Fibroblast of lung (primary cell): ENCODE measurements at places on chromosomes 1 and 21.
A peak's percentile ranks its signal among the peaks of the same experiment; 100 is the strongest.

- no peak for DNase-seq
These were observed 1.4 kb upstream of the ARHGEF2 start for GRCh38 chr1:155979597-155980343.

GRCh38 chr21:27426196-27426595, 459.3 kb upstream of the ADAMTS5 start:
- no peak for DNase-seq

DNA sequence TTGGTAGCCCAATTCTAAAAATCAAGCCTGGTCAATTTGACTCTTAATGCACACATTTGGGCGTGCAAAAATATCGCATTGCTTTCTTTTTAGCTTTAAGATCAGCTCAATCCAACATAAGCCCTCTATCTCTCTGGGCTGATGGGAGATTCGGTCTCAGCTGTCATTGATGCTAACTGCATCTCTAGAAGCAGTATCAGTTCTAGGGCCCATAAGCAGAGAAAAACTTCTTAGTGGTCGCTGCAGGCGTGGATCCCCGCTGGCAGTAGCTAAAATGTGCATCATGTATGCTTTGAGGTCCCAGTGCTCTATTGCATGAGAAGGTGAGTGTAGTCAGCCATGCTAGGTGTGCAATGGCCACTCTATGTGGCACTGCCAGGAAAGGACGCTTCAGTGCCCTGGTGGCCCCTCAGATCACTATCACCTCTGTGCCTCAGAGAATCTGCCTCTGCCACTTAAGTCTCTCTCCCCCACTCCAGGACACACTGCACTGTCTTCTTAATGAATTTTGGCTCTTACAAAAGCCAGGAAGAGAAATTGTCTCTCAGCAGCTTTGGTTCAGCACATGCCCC, 79.7 kb upstream of the GADD45A start:
- no peak for DNase-seq

- DNase-seq, result no peak
These were observed 172.6 kb downstream of the CHRM3 start for GRCh38 chr1:239558991-239559390.

GRCh38 chr1:37932759-37933158, 14.1 kb downstream of the INPP5B start:
- DNase-seq, result peak; percentile 59

DNA sequence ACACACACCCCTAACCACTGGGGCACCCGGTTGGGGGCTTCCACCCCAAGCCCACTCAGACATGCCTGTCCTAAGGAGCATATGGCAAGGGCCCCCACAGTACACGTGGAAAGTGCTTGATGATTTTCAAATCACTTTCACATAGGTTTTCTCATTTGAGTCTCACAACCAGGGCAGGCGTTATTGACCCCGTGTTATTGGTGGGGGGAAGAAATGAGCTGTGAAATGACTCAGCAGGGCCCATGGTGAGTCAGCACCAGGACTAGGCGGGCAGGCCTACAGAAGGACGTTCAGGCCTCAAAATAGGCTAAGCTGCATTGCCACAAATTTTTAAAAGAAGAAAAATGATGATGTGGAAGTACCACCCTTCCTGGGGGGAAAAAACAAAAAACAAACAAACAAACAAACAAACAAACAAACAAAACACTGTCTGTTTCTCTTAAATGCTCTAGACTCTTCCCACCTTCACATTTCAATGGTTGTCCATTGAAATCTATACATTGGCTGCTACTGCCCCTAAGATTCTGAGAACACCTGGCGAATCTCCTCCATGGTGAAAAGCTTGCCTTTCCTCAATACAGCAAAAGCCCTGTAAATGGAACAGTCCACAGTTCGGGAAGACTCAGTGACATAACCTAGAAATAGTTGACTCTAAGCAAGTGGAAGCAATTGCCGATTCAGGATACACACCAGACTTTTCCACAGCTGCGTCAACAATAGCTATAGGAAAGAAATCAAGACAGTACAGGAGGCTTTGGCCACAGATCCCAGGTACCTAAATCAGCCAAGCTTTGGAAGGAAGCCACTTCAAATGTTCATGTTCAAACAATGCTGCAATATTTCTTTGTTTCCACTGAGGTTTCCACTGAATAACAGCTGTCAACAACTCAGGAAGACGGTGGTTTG, 234.7 kb downstream of the TOMM20 start:
- DNase-seq, result peak; percentile 85

DNA sequence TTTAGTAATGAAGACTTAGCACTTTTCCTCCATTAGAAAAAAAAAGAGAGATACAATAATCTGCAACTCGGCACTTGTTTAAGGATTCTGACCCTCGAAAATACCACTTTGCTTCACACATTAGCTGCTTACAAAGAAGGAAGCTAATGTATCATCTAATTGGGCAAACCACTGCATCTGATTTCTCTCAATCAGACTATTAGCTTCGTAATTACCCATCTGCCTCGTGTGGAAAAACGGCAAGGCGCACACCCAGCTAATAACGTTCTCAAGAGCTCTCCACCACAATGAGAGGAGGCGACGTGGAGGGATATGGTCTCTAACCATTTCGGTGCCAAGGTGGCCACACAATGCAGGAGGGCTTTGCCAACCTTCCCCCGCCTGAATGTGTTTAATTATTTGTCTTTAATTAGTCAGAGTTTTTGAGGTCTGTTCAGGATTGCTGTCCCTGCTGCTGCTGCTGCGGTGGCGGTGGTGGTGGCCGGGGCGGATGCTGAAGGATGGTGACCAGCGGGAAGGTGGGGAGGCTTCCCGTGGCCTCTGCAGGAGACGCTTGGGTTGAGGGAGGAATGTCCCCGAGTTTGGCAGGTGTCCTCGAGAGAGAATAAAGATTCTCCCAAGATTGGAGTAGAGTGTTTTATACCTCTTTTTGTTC, 374.5 kb downstream of the RPS6KC1 start:
- DNase-seq, result no peak

DNA sequence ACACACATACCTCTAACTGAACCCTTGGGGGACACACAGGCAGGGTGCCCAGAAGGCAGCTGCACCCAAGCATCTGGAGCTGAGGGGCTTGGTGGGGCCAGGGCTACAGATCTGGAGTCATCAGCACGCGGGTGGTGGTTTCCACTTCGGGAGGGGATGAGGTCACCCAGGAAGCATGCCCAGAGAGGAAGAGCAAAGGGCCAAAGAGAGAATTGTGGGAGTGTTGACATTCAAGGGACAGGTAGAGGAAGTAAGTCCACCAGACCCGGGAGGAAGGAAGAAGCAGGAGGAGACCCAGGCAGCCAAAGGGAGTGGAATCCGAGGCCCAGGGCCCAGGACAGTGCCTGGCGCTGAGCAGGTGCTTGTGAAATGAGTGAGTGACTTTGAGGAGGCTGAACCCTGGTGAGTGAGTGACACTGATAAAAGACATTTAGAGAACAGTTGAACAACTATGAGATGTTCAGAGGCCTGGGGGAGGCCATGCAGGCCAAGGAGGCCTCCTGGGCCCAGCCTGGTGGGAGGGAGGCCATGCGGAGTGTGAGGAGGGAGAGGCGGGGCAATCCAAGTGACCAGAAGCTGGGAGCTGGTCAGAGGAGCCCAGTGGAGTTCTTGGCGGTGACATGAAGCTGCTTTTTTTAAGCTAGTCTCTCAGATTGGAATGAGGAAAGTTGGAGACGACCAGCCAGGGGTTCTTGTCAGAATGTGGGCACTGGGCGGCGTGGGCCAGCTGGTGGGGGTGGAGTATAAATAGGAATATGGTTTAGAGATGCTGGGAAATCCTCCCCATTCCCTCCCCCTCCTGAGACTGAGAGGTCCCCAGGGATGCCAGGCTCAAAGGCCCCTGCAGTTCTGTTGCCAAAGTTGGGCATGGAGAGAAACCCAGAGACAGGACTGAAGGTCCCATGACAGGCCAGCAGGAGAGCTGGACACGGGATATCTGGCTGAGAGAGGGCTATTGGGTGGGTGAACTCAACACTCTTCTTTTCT, 7.9 kb downstream of the CDK18 start:
- DNase-seq, result peak; percentile 60

DNA sequence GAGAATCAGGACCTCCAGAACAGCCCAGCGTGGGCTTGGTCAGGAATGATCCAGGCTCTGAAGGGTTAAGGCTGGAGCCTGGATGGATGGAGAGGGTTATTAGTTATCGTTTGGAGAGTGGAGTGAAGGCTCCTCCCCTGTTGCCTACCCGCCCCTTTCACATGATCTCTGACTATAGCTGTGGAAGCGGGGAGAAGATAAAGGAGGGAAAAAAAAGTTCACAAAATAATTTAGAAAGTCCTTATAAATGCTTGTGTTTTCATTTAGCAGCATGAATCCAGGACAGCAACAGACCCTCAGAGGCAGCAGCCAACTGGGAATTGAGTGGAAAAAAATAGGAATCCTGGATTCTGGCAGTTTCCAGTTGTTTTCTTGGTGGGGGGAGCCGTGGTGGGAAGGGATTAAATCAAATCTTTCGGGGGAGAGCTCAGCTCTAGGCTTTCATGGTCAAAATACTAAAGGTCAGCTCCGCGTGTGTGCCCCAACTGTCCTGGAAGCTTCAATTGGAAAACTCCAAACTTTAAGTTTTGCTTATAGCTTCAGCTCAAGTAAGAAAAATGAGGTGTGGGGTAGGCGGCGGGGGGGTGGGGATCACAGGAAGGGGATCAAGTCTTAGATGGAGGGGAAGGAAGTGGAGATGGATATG, 595 bp upstream of the DDR2 start:
- DNase-seq, result peak; percentile 84

- peak; percentile 75 for DNase-seq
These were observed 46.4 kb upstream of the CSF1 start for GRCh38 chr1:109864047-109864822.

GRCh38 chr1:179973198-179974110, 18.8 kb downstream of the CEP350 start:
- DNase-seq, result no peak

- peak; percentile 9 for DNase-seq
These were observed 178.5 kb upstream of the DEPDC1 start for GRCh38 chr1:68675336-68675735.

GRCh38 chr1:77347646-77348045, 65.8 kb downstream of the AK5 start:
- DNase-seq, result peak; percentile 92

DNA sequence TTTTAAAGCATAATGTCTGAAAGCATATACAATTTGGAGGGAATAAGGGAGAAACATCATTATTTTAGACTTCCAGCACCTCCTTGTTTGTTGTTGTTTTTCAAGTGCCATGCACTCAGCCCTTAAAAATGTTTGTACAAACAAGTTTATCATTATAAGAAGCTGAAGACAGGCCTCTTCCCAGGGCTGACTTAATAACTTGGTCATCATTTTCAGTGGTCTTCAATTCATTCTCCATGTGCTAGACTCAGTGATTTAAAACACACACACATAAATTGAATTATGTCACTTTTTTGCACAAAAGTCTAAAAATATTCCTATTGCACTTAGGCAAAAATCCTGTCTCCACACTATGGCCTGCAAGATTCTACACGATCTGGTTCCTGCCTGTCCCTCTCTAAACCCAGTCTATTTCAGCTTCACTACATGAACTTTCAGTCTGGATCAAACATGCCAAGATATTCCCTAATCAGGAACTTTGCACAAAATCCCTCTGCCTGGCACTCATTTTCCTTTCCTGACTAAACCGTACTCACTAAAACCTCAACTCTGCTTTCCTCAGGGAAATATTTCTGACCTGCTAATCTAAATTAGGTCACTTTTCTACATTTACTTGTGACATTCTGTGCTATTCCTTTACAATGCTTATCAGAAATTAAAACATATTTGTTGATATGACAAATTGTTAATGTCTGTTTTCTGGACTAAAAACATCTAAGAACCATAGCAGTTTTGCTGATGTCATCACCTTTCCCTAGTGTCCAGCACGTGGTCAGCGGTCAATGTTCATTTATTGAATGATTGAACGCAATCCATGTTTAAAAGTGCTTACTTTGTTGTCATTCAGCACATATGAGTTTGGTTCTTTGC, 14.8 kb upstream of the GBP5 start:
- DNase-seq, result no peak

DNA sequence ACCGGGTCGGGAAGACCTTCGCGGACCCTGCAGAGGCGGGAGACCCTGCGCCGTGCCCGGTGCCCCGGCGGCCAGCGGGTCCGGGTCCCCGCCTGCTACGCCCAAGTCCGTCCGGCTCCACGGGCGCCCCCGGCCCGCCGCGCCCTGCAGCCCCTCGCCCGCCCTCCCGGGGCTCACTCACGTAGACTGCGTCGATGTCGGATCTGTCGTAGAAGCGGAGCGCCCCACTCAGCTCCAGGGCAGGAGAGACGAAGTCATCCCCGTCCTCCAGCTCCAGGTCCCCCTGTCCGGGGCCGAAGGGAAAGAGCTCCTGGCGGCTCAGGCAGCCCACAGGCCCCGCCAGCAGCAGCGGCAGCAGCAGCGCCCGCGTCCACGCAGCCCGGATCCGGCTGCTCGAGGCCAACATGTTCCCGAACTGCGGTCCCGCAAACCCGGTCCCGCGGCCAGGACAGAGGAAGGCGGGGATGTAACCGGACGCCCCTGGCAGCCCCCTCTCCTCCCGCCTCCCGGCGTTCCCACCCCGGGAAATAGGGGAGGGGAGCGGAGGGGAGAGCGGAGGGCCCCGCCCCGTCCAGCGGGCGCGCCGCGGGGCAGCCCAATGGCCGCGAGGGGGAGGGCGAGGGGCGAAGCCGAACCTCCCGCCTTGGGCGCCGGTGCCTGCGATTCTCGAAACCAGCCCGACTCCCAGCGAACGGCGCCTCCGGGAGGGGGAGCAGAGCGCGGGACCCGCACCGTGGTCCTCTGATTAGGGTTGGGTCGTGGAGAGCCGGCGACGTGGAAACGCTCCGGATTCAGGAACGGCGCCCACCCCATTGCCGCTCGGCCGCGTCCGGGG, at the start of gene NID1:
TSS of gene NID1 (minus strand) at position 417 of the 835 bp plus-strand sequence. CDS start at position 406, 11 bp downstream.
- DNase-seq, result peak; percentile 88

DNA sequence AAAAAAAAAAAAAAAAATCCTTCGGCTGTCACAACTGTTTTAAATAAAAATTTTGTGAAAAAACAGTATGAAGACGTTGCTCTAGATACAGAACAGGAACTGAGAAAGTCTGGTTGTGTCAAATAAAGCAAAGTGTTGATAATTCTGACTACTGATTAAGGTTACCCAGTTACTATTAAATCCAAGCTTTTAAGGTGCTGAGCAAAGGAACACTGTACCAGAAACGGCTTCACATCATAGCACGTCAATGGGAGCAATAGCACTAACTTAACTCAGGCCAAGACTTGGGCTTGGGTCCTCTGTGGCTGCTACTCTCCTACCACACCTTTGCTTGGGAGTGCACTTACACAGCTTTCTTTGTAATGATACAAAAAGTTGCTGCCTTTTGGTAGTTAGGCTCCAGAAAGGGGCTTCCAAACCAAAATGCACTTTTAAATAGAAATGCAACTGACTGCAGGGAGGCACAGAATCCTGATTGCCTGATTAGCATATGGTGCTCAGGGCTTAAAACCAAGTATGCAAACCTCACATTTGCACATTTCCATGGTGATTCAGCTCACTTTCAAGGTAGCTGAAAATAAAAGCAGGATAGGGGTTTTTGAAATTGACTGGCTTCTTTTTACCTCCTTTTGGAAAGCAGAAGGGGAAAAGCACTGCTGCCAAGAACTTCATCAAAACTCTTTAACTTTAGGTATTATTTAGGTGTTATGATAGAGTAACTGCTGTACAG, 6.3 kb downstream of the MCL1 start:
- DNase-seq, result no peak

GRCh38 chr1:43874716-43875115, 58.9 kb upstream of the ARTN start:
- no peak for DNase-seq
